ENCODE measurements at places on chromosomes 5 and 9.
A peak's percentile ranks its signal among the peaks of the same experiment; 100 is the strongest.

- DNase-seq: no peak
These were observed 8.1 kb upstream of the MLLT3 start for GRCh38 chr9:20630241-20630943.

DNA sequence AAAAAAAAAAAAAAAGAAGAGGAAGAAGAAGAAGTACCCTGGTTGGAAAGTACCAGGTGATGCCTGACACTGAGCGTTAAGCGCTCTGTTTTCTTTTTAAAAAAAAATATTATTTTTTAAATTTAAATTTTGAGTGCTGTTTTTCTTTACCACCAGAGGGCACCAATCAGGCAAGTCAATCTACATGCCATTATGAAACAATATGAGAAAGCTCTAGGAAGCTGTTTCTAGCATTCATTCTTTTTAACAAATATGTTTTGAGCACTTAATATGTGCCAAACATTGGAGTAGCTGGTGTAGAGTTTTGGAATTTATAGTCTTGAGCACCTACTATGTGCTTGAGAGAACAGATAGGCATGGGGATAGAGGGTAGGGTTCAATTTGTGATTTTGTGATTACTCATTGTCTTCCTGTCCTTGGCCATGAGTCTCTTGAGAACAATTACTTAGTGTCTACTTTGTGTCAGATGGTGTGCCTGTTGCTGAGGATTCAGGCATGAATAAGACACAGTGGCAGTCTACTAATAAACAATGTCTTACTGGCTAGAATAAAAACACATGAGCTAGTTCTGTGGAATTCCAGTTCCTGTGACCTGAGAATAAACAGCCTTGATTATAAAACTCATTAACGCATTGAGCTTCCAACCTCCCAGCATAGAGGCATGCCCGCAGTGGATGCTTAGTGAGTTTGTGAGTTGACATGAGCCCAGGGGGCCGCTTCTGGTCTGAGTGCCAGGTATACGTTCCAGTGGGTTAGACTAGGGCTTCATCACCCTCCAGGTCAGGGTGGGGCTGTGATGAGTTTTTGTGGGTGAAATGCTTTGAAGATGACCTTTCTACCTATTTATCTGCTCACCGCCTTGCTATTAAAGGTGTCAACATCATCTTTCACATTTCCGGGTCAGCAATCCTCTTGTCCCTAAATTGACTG lies 3.0 kb upstream of the UBE2R2 start:
- peak; percentile 23 for DNase-seq

DNA sequence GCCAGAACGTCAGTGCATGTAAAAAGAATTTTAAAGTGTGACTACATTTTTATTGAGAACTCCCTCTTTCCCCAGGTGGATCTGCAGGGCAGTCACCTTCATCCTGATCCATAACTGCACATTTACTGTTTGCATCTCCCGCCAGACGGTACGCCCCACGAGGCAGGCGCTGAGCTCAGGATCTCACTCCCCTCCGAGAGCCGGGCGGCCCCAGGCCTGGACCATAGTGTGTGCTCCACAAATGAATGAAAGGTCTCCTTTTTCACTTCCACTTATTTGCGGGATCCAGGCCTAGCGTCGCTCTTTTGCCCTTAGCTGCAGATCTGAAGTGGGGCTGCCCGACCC lies 378 bp downstream of the DROSHA start:
- DNase-seq: peak; percentile 24

DNA sequence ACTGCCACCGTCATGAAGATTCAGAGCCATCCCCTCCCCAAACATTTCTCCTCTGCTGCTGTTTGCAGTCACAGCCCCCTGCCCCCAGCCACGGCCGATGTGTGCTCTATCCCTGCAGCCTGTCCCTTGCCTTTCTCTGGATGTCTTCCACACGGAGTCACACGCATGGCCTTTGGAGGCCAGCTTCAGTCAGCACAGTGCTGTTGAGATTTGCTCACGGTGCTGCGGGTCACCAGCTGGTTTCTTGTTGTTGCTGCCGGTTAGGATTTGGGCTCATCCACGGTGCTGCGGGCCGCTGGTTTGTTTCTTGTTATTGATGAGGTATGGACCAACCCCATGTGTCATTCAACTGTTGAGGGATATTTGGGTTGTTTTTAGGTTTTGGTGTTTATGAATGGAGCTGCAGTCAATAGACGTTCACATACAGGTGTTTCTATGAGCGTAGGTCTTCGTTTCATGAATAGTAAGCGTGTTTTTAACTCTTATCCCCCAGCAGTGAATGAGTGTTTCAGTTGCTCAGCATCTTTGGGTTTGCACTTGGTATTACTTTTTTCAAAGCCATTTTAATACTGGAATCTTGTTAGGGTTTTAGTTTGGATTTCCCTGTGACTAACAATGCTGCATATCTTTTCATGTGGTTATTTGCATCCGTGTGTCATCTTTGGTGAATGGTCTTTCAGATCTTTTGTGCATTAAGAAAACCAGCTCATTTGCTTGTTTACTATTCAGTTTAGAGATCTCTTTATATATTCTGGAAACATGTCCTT lies 57.6 kb downstream of the AHRR start:
- DNase-seq: peak; percentile 24

GRCh38 chr5:72559866-72560766 lies 52.9 kb upstream of the ZNF366 start:
- no peak for DNase-seq

- no peak for DNase-seq
These were observed 404.0 kb downstream of the PDE4D start for GRCh38 chr5:59489551-59489950.

GRCh38 chr5:156312897-156313694 lies 13.9 kb upstream of the SGCD start:
- no peak for DNase-seq

- no peak for DNase-seq
These were observed 36.2 kb downstream of the NEK6 start for GRCh38 chr9:124293718-124294506.

DNA sequence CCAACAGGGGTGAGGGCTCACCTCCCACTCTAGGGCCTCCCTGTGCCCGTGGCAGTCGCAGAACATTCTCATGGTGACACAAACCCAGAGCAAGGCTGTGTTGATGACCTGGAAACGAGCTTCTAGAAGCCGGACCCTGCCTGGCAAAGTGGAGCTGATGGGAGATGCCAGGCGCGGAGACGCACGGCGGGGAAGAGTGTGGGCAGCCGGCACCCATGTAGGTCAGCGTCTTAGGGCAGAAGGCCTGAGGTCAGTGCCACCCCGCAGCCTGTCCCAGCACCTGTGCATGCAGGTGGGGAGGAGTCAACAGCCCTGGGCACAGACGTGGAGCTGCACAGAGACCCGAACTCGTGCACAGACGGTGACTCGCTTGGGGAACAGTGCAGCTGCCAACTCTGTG lies 5.4 kb downstream of the SLC6A18 start:
- no peak for DNase-seq

DNA sequence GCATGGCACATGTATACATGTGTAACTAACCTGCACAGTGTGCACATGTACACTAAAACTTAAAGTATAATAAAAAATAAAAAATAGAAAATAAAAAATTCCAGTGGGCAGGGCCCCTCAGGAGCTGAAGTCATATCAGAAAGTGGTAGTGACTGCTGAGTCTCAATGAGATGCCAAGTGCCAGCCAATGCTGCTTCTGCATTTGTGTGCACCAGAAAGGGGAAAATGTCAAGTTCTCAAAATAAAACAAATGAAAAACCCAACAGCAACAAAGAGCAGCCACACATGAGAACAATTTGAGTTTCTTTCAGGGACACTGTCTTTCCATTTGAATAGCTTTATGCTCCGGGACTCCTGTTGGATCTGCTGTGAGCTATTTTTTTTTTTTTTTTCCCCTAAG lies 117.2 kb upstream of the CCDC112 start:
- DNase-seq: no peak

GRCh38 chr5:154524181-154524580 lies 46.2 kb upstream of the HAND1 start:
- DNase-seq: no peak

DNA sequence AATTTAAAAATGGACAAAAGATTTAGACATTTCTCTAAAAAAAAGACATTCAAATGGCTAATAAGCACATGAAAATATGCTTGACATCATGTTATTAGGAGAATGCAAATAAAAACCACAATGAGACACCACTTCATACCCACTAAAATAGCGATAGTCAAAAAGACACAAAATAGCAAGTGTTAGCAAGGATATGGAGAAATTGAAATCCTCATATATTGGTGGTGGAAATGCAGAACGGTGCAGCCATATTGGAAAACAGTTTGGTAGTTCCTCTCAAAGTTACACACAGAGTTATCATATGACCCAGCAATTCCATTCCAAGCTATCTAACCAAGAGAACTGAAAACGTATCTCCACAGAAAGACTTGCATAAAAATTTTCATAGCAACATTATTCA lies 227.5 kb upstream of the TRIM32 start:
- no peak for DNase-seq

DNA sequence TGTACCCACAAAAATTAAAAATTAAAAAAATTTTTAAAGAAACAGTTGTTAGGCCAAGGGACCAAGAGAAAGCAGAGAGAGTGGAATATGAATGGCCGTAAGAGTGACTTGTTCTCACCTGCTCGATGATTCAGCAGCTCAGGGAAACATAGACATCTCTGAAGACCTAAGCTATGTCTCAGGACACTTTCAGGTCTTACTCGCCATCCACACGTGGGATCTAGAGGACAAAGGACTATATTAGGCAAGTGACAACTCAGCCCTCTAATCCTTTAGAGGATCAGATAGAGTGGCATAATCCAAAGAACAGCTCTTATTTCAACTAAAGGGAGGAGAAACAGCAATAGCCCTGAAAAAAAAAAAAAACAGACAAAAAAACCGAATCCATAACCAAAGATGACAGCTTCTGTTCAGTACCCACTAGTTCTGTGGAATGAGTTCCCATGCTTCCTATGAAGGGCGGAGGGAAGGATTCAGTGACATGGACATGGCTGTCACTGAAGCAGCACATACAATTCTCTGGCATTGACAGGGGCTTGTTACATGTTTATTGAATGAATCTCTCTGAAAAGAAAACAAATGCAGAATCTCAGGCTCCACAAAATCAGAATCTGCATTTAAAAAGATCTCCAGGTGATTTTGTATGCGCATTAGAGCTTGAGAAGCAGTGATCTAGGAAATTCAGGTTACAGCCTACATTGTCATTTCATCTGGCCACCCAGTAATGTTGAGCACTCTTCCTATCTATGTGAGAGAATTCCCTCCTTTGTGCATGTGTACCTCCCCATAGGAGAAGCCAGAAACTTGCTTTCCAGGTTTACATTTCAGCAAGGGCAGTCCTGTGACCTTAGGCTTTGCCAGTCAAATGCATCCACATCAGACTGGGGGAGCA lies 96.0 kb downstream of the KIAA1958 start:
- DNase-seq: no peak

DNA sequence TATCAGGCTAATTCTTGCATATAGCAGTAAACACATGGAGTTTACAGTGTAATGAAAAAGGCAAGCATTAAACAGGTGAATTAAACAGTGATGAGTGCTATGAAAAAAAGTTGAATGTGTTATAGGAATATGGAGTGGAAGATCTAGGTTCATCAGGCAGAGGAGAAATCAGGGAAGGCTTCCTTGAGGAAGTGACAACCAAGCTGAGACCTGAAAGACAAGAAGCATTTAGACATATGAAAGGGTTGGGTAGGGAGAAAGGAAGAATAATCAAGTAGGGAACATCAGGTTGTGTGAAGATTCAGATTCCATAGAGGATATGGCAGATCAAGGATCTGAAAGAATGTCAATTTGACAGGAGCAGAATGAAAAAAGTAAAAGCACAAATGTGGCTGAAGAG lies 612.5 kb downstream of the PRELID2 start:
- no peak for DNase-seq

DNA sequence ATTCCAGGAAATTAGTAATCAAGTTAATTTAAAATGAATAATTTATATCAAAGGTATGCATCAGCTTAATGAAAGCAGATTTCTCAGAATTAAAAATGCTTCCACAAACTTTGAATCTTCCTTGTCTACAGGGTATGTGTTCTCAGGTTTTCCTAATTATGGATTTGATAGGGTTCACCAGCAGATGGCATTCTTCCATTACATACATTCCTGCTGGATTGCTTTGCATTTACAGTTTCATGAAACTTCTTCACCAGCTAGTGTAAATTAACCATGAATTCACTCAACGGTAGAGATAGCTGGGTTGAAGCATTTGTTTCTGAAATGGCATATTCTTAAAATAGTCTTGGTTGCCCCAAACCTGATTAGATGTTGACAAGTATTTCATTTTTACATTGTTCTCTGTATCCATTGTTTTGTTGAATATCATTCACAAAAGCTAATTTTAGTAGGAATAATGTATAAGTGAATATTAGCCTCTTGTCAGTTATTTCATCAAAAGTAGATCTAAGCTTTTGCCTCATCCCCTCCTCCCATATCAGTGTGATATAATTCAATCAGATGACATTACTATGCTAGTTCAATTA lies 68.7 kb upstream of the WDR41 start:
- DNase-seq: no peak

GRCh38 chr5:167049043-167049663 lies 1242.3 kb upstream of the WWC1 start:
- no peak for DNase-seq

DNA sequence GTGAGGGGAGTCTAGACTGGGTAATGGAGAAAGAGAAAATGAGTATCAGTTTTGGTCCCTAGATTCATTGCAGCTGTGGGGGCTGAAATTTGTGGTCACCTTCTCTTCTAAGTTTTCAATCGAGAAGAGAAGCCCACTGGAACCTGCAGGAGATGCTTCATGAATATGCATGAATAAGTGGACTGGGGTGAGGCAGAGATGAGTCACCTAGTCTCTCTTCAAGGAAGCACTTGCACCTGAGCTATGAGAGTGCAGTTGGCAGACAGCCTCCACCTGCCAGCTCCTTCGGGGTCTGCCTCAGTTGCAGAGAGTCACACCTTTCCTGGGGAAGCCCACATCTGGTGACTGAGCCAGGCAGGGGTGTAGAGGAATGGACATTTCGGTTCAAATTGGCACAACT lies 69.1 kb downstream of the ZNF366 start:
- no peak for DNase-seq

GRCh38 chr5:98415663-98416062 lies 357.8 kb upstream of the RGMB start:
- DNase-seq: no peak

DNA sequence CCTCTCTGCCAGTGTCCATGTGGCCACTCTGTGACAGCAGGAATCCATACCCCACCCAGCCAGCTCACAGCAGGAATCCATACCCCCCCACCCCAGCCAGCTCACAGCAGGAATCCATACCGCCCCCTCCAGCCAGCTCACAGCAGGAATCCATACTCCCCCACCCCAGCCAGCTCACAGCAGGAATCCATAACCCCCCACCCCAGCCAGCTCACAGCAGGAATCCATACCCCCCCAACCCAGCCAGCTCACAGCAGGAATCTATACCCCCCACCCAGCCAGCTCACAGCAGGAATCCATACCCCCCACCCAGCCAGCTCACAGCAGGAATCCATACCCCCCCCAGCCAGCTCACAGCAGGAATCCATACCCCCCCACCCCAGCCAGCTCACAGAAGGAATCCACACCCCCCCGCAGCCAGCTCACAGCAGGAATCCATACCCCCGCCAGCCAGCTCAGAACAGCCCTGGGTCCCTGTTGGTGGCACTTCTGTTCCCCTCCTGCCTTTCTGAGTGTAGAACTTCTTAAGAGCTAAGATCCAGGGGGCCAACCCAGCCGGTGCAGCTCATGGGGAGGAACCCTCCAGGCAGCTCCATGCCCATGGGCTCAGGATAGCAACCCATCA lies 8.4 kb upstream of the RXRA start:
- DNase-seq: no peak

GRCh38 chr9:113310538-113310937 lies 7.4 kb upstream of the RNF183 start:
- DNase-seq: no peak

GRCh38 chr5:1997640-1998347 lies 115.1 kb upstream of the IRX4 start:
- DNase-seq: no peak
